Osteoblast (primary cell): ENCODE measurements at places on chromosomes 3 and 15.

- no peak for DNase-seq
Observed at GRCh38 chr15:70414626-70415025, 316.9 kb upstream of the TLE3 start.

GRCh38 chr15:37037071-37037655 lies 63.2 kb downstream of the MEIS2 start:
- DNase-seq: no peak

GRCh38 chr15:40918146-40918798 lies 10.9 kb upstream of the DLL4 start:
- no peak for DNase-seq

- DNase-seq: no peak
Observed at GRCh38 chr3:15486020-15486419, 35.5 kb downstream of the COLQ start.

DNA sequence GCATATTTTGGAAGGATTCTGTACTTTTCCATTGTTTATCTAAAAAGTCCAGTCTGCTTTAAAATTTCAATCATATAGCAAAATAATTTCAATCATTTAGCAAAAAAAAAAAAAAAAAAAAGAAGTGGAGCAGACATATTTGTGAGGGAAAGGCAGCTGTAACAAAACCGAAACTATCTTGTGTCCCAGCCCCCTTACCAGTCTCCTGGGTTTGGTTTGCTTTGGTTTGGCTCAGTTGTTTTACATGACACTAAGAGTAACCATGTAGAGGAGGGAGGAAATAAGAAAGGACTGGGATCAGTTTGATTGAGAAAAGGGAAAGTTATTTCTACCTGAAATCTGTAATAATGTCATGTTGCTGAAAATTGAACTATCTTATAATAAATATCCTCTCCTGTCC lies 158.8 kb upstream of the GADL1 start:
- no peak for DNase-seq

DNA sequence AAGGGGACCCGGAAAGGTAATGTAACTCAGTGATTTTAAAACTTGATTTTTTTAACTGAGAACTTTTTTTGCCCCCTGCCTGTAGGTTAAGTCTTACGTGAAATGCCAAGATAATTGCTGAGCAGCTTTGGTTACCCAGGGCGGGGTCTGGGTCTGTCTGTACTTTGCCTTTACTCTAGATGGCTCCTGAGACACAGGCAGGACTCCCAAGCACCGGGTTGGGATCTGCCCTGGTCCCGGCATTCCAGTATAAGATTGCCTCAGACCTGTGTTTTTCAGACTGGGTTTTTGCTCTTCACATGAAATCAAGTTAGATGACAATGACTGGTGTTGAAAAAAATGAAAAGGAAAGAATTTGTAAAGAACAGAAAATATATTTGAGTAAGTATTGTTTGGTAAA lies 40.3 kb downstream of the WDR76 start:
- DNase-seq: no peak

DNA sequence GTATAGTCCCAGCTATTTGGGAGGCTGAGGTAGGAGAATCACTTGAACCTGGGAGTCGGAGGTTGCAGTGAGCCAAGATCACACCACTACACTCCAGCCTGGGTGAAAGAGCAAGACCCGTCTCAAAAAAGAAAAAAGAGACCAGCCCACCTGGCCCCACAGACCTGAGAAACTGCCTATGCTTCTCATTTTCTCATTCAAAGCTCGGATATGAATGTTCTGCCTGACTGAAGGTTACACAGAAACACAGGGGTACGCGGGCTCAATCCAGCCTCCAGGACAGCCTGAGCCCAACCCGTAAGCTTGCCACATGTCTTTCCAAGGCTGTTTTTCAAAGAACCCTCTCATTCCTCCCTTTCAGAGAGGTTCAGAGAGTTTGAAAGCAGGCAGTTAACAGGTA lies 9.7 kb upstream of the LRRC15 start:
- DNase-seq: no peak

- DNase-seq: no peak
Observed at GRCh38 chr3:27125821-27126501, 243.2 kb downstream of the NEK10 start.

DNA sequence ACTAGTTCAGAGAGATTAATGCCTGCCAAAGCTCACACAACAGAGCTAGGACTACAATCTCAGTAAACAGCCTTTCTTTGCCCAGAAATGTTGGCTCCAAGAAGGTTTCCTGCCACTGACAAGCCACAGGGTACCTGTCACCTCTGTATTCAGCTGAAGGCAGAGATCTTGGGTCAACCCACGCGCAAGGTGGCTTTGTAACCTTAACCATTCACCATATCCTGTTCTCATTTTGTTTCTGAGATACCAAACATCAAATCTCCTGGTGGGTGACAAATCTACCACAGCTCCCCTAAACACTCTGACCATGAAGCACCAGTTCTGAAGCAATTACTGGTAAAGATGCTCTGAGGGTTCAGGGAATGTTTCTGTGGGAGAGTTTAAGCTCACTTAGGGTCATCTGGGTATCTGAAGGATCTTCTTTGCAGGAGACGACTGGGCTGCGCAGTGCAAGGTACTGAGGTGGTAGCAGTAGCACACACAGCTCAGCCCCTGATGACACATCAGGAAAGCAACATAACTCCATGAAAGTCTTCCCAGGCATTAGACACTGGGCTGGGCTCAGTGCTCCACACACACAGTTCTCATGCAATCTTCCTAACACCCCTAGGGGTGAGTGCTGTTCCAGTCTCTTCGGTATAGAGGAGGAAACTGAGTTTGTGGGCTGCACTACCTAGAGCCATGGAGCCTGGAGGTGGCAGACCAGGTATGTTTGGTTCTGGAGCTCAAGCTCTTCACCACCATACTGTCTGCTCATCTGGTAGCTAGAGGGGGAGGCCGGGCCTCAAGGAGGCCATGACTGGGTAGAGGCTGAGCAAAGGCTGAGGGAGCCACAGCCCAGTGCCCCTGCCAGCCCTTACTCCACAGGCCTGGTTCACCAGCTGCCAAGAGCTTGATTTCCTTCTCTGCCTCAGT lies 7.7 kb downstream of the CXCR6 start:
- DNase-seq: no peak

DNA sequence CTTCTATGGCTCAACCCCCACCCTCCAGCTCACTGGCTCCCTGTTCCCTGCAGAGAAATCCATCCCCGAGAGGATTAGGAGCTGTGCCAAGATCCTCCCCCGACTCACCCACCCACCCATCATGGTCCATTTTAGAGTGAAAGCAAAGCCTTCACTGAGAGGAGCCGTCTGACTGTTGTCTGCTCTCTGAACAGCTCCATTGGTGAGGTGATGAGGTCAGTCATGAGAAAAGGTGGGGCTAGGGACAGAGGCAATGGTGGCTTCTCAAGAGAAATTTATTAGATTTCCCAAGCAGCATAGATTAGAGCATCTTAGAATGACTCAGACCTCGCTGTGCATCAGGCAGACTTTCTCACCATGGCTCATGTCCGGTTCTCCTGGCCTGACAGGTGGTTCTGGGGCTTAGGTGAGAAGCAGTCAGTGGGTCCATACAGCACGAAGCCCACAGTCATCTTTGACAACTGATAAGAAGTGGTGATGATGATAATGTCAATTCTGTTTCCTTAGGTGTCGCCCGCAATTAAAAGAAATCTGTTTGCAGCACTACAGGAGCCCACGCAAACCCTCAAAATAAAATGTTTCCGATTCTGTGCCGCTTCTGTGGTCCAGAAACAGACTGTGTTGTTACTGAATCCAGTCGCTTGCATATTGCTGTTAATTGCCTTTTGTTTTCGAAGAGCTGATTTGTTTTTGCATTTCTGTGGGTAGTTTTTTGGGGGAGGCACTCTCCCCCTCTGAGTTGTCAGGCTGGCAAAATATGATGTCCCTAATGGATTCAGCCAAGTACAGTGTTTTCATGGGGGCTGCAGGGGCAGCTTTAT lies 24.8 kb upstream of the RHO start:
- no peak for DNase-seq

DNA sequence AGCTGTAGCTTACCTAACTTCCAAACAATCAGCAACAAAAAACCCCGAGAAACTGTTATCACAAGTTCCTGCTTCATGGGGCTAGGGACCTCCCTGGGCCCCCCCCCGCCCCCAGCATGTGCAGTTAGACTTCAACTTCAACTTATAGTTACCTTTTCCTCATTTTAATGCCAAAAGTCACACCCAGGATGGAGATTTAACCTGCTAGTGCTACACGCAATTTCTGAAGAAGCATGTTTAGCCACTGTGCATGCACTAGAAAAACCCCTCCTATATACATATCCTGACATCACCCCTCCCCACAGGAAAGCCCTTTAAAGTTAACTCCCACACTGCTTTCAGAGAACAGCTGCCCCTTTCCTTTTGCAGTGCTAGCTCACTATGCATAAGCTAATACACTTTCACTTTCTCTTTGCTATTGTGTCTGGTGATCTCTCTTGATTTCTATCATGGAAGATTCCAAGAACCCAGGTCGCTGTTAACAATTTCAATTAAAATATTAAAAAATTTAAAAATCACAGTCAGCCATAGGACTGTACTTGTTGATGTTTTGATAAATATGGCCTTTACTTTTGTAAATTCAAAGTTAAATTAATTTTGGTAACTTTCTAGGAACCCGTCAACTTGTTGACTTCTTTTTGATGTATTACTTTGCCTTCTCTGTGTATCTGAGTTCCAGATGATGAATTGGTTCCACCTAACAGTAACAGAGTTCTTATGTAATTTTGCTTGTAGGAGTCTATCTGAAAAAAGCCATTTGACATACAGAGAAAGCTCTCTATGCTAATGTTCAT lies 75.2 kb upstream of the ACAD9 start:
- DNase-seq: no peak

GRCh38 chr3:50466177-50466576 lies 37.3 kb downstream of the CACNA2D2 start:
- no peak for DNase-seq

- DNase-seq: peak; percentile 62
Observed at GRCh38 chr15:89806559-89807550, 7.8 kb downstream of the ANPEP start.

DNA sequence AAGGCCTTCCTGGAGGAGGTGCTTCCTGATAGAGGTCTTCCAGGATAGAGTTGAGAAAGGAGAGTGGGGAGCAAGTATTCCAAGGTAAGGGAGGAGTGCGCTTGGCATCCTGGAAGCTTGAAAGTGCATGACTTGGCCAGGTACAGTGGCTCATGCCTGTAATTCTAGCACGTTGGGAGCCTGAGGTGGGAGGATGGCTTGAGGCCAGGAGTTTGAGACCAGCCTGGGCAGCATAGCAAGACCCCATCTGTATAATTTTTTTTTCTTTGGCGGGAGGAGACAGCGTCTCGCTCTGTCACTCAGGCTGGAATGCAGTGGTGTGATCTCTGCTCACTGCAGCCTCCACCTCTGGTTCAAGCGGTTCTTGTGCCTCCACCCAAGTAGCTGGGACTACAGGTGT lies 19.2 kb upstream of the MORF4L1 start:
- DNase-seq: no peak

- DNase-seq: no peak
Observed at GRCh38 chr3:50415816-50416215, 56.5 kb upstream of the TMEM115 start.

DNA sequence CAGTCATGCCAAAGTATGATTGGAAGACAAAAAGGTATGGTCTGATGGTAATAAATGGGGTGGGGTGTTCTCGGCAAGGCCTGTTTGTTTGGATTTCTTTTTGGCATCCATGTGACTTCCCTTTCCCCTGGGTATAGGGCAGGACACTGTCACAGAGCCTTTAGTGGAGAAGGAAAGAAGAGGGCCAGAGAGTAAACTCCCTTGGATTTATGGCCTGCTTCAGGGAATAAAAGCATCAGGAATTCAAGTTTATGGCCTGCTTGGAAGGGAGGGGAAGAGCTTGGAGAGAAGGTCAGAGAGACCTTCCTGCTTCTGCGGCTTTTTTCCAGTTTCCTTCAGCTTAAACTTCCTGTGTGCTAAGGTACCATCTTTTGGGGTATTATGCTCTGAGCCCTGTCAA lies 179.4 kb upstream of the ADAMTS9 start:
- peak; percentile 8 for DNase-seq
